ENCODE measurements at places on chromosomes 6 and 20.

GRCh38 chr6:25280344-25281074, 1.3 kb downstream of the CARMIL1 start:
- peak; percentile 39 for DNase-seq

DNA sequence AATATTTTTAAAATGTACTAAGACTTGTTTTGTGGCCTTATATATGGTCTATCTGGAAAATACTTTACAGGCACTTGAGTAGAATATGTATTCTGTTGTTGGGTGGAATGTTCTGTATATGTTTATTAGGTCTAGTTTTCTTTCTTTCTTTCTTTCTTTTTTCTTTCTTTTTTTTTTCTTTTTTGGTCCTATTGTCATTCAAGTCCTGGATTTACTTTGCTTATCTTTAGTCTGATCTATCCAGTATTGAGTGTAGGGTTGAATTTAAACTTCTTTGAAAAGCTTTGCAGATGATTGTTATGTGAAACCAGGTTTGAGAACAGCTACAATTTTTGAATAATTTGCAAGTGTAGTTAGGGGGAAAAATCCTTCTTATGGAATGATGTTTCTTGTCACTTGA, 67.1 kb upstream of the GRIK2 start:
- DNase-seq, result no peak

GRCh38 chr20:24704899-24705298, 235.5 kb downstream of the SYNDIG1 start:
- no peak for DNase-seq

- DNase-seq, result no peak
Measured at GRCh38 chr6:121584586-121585369, 149.3 kb downstream of the GJA1 start.

DNA sequence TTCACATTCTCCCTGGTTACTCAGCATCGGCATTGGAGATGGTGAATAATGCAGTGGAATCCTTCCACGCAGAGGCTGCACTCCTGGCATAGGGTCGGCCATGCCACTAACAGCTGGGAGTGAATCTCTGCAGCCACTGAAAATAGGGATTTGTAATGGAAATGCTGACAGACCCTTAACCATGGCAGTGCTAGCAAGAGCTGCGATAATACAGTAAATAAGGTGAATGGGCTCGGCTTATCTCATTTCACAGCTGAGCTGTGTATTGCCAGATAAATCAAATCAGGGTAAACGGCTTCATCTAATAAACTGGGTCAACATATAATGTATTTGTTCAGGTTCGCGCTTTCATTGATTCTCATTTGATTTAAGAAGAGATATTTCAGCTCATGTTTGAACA, 156.8 kb downstream of the SLC35B3 start:
- DNase-seq, result no peak

GRCh38 chr6:13075141-13075845, 253.0 kb downstream of the TBC1D7 start:
- DNase-seq, result no peak

GRCh38 chr6:166282394-166283032, 25.7 kb downstream of the PRR18 start:
- DNase-seq, result no peak

- DNase-seq, result peak; percentile 29
Measured at GRCh38 chr6:28682542-28682941, 156.9 kb downstream of the GPX5 start.

DNA sequence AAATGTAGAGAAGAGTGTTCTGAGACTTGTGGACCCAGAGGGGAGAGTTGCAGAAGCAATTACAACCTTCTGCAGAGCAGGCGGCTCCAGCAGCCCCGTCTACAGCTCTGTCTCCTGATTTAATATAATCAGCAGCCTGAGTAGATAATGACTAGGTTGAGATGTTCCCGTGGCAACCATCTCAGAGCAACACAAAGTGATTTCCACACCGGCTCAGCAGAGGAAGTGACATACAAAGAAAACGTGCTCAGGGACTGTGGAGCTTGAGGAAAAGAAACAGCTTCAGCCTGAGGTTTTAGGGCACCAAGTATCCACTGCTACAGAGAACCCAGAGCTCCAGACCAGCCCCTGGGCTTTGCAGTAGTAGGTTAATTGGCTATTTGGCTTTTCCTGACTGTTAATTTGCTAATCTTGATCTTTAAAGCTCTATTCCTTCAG, 136.4 kb downstream of the MTFR2 start:
- no peak for DNase-seq

GRCh38 chr20:47652794-47653193, 132.5 kb downstream of the SULF2 start:
- no peak for DNase-seq

- DNase-seq, result no peak
Measured at GRCh38 chr6:144555066-144555465, 269.9 kb downstream of the UTRN start.

- peak; percentile 37 for DNase-seq
Measured at GRCh38 chr6:87277123-87277522, 45.3 kb upstream of the SMIM8 start.

- DNase-seq, result no peak
Measured at GRCh38 chr20:14489544-14489943, 152.1 kb upstream of the FLRT3 start.
